ENCODE measurements at places on chromosomes 12 and 14.

DNA sequence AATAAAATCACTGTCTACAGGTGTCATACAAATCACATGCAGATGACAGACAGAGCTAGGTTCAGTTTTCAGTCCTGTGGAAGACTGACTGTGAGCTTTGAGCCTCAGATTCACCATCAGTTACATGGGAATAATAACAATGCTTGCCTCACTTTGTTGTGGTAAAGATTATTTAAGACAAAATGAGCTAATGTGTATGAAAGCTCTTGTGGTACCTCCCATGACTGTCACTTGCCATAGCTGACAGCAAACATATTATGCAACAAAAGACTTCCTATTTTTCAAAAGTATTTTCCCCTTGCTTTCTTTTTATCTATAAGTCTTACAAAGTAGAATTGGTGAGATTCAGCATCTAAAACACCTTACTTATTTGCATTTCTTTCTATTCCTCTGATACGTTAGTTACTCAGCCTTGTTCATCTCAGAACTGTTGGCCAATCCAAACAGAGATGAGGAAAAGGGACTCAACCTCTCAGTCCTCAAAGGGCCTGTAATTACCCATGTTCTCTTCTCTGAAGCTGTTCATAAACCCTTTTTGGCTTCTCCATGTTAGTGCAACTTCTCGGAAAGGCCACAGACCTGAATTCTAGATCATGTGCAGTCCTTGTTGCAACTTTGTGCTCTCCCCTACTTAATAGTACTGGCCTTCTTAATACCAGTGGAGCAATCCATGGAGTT is 8.8 kb upstream of the DDHD1 start:
- DNase-seq: no peak

- DNase-seq: no peak
These were observed 39.7 kb upstream of the VCPKMT start for GRCh38 chr14:50156111-50156510.

GRCh38 chr12:64452559-64453329 is 824 bp downstream of the TBK1 start:
- DNase-seq: peak; percentile 70

GRCh38 chr12:1104088-1104800 is 113.2 kb downstream of the ERC1 start:
- peak; percentile 48 for DNase-seq

DNA sequence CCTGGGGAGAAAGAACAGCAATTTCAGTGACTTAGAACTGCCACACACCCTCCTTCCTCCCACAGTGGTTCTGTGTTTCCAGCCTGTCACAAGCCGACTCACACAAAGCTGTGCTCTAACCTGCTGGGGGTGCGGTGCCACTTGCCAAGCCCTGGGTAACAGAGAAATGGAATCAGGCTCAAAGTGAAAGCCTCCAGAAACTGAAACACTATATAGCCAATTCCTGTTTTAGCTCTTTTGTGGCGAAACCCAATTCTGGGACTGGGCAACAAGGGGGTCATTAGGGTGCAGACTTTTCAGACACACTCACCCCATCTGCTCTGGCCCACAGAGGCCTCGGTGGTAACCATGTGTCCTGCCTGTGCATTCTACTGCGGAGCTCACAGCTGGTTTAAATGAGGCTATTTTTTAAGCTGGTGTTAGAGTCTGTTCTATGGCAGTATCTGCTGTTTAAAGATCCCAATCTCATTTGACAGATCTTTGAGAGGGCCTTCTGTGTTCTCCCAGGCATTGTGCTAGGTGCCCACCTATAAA is 15.2 kb upstream of the ACTR6 start:
- DNase-seq: no peak

GRCh38 chr14:37623426-37623951 is 28.1 kb downstream of the TTC6 start:
- peak; percentile 72 for DNase-seq

DNA sequence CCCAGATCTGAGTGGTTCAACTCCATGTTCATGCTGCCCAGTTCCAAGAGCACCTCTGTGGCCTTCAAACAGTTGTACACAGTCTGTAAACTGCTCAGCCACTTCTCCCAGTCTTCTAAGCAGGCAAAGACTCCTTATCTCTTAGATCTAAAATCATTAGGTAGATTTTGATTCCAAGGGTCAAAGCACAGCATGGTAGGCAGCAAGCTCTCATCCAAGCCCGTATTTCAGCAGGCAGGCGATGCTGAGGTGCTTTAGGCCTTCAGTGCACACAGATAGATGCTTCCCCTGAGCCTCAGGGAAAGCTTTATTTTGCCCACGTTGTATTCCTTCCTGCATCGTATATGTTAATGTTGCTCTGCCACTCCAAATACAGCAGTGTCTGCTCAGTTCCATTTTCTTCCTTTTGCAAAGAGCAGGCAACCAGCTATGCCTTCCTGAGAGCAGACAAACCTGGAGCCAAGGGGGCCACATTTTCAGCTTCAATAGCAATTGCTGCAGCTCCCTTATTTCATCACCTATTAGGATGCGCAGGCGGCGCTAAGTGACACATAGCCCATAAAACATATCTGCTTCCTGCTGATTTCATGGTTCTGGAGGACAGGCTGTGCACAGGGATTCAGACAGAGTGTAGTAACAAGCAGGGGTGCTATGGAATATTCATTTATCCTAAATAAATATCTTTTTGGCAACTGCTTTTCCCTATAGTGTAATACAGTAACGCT is 67.5 kb downstream of the ETV6 start:
- peak; percentile 30 for DNase-seq

All from NCI-H69 (cell line).